ENCODE measurements at places on chromosomes 7 and 10. TPM values are rescaled to one million over a fixed set of nuclear protein-coding genes. Genes with fewer than 3 reads are reported as not detected.

The LRRC17 gene
- total RNA-seq, result 106 TPM

The CDNF gene
- total RNA-seq, result 0.32 TPM

The C10orf62 gene
- not detected for total RNA-seq

The GFRA1 gene
- total RNA-seq, result 1.8 TPM

The FZD1 gene
- 0.97 TPM for total RNA-seq

The GNGT1 gene
- not detected for total RNA-seq

The SLC35B4 gene
- total RNA-seq, result 16.7 TPM

The PRPS1L1 gene
- total RNA-seq, result not detected

The MAT1A gene
- not detected for total RNA-seq

The POR gene
- 65.5 TPM for total RNA-seq

The ITIH5 gene
- not detected for total RNA-seq

The NOS3 gene
- total RNA-seq, result 26.4 TPM

The IL2RA gene
- total RNA-seq, result not detected

The OGDHL gene
- 0.91 TPM for total RNA-seq

The CRHR2 gene
- total RNA-seq, result not detected

The HOXA11 gene
- total RNA-seq, result 10.3 TPM

The HSPA12A gene
- 0.32 TPM for total RNA-seq

The CNTNAP2 gene
- not detected for total RNA-seq

The PON1 gene
- total RNA-seq, result not detected

The CTAGE8 gene
- 0.15 TPM for total RNA-seq

The ZNF804B gene
- not detected for total RNA-seq

All from epithelial cell of umbilical artery (primary cell).